ENCODE measurements at places on chromosomes 13 and 19.

DNA sequence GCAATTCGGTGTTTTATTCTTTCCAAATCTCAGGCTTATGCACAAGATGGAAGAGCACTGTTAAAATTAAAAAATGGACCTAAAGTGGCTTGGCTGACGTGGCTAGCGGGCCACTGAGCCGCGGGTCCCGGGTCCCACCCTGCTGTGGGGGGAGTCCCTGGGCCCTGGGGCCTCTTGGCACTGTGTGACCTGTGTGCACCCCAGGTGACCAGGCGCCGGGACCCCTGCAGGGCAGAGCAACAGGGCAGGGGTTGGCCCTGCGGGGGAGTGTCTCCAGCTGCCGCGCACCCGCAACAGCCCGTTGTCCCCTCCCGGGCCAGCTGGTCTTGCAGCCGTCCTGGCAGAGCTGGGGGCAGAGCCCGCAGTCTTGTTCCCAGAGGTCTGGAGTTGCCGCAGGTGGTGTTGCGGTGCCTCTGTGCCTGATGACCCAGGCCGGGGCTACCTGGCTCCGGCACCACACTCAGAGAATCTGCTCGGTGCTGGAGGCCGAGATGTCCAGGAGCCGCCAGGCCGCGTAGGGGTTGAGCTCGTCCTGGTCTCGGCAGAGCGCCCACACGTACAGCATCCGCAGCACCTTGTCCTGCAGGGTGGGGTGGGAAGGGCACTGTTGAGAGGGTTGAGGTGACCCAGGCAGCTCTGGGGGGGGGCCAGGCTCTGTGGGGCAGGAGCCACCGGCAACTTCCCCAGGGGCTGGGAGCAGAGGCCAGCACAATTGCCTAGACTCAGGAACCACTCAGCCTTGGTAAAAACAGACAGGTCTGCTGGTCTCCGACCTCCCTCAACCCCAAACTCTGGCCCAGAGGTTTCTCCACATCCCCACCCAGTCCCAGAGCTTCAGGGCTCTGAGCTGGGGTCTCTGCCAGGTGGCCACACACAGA lies 1.0 kb upstream of the CTXN1 start:
- no peak for DNase-seq

DNA sequence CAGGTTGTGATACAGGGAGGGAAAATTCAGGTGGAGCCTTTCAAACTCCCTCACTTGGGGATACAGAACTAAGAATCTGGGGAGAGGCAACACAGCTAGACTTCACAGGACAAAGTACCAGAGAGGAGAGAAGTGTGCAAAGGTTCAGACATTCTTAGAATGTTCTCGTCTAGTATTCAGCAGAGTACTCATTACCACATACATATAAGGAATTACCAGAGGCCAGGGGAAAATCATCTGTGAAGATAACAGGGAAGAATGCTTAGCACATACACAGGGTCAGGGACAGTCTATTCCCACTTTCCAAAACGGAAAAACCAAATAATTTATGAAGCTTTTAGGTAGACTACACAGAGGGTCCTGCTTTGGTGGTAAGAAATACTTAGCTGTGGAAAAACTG lies 58.1 kb downstream of the TRPC4 start:
- no peak for DNase-seq

GRCh38 chr19:34269081-34269480 lies 14.7 kb downstream of the GARRE1 start:
- no peak for DNase-seq

GRCh38 chr13:75299913-75300862 lies 181.8 kb downstream of the TBC1D4 start:
- DNase-seq = no peak
